Posterior vena cava (tissue), 2 donors: ENCODE measurements at places on chromosomes 7 and 10.

GRCh38 chr10:59830601-59831259 lies 75.6 kb downstream of the CCDC6 start:
- DNase-seq, result no peak

DNA sequence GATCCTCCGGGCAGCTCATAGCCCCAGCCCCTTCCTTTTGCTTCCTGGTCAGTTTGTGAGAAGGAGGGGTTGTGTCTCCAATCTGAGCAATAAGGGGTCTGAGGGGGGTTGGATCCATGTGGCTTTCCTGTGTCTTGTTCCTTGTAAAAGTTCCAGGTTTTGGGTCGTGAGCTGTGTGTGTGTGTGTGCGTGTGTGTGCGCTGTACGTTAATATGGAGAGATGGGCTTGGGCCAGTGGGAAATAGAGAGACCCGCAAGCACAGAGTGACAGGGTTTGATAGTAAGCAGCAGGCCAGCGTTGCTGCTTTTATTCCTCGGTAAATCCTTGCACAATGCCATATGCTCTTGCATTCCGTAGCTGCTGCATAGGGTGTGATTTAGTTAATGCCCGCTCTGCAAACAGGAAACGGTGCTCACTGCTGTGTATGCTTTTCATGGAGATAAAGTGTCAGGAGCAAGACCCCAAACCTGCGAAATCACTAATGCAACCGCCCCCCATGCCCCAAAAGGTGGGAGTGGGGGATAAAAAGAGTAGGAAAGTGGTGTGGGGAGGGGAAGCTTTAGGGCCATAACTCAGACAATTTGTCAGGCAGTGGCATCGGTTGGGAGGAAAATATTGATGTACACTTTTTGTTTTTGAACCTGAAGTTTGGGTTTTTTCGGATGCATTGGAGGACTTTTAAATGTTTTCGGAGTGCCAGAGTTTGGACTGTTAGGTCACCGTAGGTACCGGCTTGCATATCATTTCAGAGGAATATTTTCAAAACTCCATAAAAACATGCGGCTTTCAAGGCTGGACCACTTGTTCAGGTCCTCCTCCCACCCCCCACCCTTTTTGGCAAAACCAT lies 108.7 kb downstream of the TCF7L2 start:
- no peak for DNase-seq

DNA sequence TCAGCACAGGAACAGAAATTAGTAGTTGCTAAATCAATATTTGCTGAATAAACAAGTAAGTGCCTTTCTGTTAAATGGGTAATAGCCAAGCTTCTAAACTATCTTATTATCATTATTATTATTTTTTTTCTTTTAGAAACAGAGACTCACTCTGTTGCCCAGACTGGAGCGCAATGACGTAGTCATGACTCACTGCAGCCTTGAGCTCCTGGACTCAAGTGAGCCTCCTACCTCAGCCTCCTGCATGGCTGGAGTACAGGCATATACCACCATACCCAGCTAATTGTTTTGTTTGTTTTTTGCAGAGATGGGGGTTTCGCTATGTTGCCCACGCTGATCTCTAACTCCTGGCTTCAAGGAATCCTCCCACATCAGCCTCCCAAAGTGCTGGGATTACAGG lies 12.3 kb upstream of the ELN start:
- DNase-seq, result no peak

DNA sequence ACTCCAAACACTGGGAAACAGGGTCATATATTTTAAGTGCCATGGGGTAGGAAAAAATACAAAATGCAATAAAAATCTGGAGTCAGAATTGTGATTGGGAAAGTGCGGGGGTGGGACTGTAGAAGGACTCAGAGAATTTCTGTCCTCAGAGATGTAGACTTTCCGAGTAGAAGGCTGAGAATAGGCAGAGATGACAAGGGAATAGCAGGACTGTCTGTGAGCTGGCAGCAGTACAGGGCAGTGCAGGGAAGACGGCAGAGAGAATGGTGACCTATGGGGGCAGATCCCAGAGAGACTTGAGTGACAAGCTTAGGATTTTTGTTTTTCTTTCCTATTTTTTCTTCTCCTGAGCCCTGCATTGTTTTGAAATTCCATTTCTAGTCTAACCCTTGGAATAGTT lies 127.6 kb downstream of the SLC16A9 start:
- no peak for DNase-seq

GRCh38 chr10:45624724-45625123 lies 47.8 kb downstream of the ZFAND4 start:
- no peak for DNase-seq

DNA sequence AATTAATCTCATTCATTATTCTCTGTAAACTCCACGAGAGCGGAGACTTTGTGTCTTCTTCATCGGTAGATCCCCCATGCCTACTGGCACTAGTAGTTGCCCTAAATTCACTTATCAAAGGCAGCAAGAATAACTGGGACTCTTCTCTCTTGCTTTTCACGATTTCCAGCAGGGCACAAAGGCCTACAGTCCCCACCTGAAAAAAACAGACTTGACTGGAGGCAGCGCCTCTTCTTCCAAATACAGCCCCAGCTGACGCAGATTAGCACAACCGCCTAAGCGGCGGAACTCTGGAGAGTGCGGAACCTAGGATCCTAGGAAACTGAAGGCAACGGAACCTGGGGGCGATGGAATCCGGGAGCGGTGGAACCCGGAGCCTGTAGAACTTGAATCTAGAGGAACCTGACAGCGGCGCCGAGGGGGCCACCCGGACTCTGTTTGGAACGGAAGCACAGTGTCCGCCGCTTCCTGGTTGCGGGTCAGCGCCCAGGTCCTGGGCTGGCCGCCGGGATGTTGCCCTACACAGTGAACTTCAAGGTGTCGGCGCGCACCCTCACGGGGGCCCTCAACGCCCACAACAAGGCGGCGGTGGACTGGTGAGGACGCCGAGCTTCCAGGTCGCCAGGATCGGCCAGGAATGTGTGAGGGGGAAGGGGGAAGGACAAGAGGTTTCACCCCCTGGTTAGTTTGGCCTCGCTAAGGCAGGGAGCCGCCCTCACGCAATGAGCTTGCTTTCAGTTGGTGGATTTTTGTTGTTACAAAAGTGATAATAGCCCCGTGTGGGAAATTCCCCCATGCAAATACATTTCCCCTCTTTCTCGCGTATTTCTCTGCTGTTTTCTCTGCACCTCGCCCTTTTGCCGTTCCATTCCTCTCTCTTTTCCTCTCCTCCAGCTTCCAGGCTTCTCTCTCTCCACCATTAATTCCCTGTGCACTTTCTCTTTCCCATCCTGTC lies at the start of gene WDR11:
TSS of gene WDR11 (plus strand) at position 452 of the 955 bp plus-strand sequence. CDS start at position 511, 59 bp downstream.
- peak; percentile 97 for DNase-seq

DNA sequence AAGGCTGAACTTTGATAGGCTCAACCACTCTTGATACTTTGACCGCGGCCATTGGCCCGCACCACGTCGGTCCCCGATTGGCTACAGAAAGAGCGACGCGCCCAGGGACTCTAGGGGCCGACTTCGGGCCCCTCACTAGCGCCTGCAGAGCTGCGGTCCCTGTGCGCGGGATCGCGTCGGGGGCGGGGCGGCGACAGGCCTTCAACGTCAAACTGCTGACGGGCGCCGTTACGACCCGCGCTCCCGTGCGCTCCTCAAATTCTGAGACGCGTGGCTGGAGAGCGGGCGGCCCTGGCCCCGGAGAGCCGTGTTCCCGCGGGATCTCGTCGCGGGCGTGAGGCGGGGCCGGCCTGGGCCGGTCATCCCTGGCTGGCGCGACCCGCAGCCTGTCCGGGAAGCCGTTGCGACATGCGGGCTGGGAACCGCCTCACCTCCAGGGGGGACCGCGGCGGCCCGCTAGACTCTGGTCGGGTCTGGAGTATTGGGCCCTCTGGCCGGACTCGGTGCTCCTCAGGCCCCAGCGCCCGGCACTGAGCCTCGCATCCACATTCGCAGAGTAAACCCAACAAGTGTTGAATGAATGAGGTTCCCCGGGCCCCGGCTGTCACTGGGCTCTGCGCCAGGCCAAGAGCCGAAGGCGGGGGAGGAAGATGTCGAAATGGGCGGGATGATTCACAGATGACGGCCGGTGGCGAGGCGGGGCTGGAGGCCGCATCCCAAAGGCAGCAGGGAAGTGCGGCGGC lies 643 bp upstream of the SLC25A28 start:
- peak; percentile 98 for DNase-seq

DNA sequence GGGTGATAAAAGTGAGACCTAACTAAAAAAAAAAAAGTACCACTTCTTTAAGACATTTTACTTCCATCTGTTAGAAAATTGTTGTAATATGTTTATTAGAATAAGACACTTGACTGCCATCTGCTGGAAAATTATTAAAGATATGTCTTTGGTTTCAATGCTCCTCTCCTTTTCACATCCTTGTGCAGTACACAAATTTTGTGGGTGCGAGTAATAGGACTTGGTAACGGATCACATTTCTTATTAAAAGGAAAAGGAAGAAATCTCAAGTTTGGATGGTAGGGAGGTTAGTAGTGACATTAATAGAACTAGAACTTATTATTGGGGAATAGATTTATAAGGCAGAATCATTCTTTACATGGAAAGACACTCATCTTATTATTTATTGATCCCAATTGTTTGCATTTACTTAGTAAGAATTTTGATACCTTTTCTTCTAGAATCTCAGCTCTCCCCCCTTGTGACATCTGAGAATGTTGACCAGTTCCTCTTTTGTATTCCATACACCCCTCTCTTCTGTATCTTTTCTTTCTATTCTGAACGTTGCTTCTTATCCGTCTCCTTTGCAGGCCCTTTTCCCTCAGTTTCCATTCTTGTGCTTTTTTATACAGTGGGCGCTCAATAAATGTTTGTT lies 43.0 kb upstream of the RPA3 start:
- DNase-seq, result no peak

DNA sequence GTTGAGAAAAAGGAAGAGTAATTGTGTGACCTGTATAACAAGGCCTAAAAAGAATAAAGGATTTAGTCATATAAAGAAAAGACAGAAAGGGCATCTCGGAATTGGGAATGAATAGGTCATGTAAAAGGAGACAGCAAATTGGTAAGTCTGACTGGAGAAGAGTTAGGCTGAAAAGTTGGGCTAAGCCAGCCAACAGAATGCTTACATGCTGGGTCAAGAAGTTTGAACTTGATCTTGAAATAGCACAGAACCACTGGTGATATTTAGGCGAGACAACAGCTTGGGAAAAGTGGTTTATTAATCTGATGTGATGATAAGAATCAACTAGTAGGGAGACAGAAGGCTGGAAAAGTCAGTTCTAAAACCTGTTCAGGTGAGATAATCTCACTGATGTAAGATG lies 4.8 kb downstream of the IDE start:
- no peak for DNase-seq

DNA sequence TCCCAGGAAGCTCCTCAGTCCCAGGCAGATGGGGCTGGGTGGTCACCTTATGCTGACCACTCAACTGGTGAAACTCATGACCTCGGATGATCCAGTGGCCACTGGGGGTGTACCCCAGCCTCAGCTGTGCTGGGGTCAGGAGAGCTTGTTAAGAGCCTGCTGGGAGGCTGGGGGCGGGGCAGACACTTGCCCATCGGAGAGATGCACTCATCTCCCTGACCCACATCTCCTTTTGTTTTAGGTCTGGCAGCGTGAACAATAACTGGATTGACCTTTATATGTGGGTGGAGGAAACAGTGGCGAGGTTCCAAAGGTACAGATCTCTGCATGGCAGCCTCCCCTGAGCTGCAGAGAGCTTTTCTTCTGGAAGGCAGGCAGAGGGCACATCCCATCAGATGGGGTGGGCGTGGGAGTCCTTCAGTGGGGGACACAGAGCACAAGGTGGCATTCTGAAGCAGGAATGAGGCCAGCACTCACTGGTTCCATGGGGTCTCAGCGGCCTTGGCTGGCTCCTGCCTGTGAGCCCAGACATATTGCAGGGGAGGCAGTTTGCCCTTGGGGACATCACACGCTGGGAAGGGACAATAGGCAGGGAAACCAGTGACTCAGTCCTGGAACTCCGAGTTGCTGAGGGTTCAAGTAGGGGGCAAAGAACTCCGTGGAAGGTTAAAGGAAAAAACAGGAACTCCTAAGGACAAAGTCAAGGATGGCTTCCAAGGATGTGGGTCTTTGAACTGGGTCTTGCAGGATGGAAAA lies 5.2 kb downstream of the ANTXRL start:
- DNase-seq, result no peak

DNA sequence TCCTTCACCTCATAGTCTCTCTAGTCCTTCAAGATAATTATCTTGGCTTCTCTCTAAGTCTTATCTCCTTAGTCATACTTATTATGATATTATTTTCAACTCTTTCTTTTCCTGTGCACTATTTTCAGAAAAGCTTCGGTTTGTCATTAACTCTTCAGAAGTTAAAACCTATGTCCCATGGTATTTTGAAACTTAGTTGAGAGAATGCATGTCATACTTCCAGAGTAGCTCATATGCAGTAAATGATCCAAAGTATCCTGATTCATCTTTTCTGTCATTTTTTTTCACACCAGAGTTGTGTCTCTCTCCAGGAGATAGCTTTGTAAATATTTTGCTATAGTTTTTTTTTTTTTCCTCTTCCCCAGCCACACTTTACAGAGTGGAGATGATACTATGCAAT lies 1008.6 kb downstream of the NRG3 start:
- DNase-seq, result no peak

DNA sequence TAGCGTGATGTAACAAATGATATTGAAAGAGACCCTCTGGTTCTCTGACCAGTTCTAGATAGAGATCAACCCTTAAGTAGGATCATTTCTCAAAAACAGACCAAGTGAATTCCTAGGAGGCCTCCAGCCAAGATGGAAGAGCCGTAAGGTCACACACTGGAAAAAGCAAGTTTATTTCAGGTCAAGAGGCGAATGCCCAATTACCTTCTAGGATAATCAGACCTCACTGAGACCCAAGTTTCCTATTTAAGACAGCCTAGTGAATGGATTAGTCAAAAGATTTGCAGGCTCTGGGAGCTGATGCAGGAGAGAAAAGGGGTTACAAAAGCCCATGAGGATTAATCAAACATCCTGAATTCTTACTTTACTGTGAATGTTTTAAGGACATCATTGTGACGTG lies 486.1 kb upstream of the NRP1 start:
- no peak for DNase-seq

GRCh38 chr10:112202561-112203241 lies 19.1 kb upstream of the GPAM start:
- DNase-seq, result no peak

GRCh38 chr7:123580406-123581161 lies 21.0 kb upstream of the ASB15 start:
- DNase-seq, result no peak

GRCh38 chr7:83547526-83547925 lies 101.4 kb downstream of the SEMA3E start:
- no peak for DNase-seq

- no peak for DNase-seq
Observed at GRCh38 chr10:73413108-73413527, 740 bp downstream of the ANXA7 start.

- peak; percentile 25 for DNase-seq
Observed at GRCh38 chr10:119339109-119339508, 131.7 kb downstream of the GRK5 start.

DNA sequence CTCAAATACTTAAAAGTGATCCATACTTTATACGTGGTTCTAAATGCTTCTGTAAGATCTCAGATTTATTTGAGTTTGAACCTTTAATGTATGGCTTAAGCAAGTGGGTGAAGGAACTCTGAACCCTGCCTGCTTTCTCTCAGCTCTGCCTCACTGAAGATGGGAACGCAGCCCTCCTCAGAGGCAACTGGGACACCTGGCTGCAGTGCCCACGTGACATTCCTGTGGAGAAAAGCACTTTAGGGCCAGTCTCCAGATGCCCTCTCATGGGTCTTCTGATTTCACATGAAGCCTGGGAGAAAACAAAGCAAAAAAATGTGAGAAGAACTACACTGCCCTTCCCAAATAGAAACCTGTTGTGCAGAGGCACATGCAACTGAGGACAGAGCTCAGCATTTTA lies 242.6 kb upstream of the ANKRD30A start:
- no peak for DNase-seq

- DNase-seq, result no peak
Observed at GRCh38 chr7:102044641-102044983, 227.2 kb downstream of the CUX1 start.

GRCh38 chr7:45568536-45569289 lies 5.5 kb upstream of the ADCY1 start:
- no peak for DNase-seq
